Activated naive CD8-positive, alpha-beta T cell treated with anti-CD3 and anti-CD28 coated beads for 36 hours (primary cell): ENCODE measurements at places on chromosomes 2 and 18. TPM values are rescaled to one million over a fixed set of nuclear protein-coding genes. Genes with fewer than 3 reads are reported as not detected.

- no peak for DNase-seq
These were observed 2.3 kb downstream of the RBBP8 start for GRCh38 chr18:22935431-22935830.

DNA sequence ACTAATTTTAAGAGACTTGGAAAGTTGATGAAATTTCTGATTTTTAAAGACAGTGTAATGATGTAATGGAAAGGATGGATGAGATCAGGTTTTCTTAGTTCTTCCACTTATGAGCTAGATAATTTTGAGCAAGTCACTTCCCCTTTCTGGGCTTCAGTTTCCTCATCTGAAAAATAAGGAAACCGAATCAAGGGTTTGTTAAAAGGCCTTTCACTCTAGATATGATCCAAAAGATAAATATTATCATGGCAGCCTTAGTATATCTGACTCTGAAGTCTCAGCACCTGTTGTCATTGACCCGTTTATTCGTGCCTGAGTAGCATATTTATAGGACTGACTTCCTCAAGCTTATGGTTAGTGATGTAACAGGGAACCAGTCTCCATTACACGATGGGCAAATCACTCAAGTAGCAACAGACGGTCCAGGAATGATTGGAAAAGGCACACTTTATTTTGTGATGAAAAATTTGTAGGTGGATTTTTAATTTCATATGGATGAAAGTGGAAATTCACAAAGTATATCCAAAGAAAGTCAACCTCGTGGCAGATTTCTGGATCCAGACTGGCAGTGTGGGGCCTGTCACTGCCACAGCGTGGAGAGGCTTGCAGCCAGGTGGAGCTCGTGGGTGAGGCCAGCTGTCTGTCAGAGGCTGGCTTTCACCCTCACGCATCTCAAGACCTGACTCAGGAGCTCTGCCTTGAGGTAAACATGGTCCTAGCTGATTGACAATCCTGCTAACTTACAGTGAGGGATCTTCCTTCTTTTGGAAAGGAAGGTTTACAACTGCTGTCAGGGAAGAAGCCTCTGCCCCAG, 137.9 kb upstream of the CXCR4 start:
- no peak for DNase-seq

- DNase-seq = no peak
These were observed 10.6 kb downstream of the DNAJB2 start for GRCh38 chr2:219289537-219290361.

- no peak for DNase-seq
These were observed 48.1 kb downstream of the RNF152 start for GRCh38 chr18:61844726-61845125.

- no peak for DNase-seq
These were observed 108.7 kb downstream of the NCKAP5 start for GRCh38 chr2:133459590-133459989.

DNA sequence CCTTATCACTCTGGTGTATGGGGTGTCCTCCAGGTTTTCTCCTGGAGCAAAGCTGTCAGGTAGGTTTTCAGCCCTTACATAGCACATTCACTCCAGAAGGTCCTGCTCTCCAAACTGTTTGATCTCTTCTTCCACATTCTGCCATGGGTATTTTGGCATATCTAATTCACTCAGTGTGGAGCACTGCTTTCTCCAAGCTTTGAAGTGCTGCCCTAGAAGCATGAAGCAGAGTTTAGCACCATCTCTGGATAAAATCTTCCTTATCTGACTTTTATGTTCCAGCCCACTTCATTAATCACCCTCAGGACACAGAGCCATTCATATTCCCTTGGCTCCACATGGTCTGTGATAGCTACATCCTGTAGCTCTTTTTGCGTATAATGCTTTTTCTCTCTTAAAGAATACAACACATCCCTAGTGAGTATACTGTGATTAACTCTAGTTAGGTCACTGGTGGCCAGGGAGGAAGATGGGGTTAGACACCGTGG, 56.7 kb upstream of the ARHGAP28 start:
- DNase-seq = no peak

DNA sequence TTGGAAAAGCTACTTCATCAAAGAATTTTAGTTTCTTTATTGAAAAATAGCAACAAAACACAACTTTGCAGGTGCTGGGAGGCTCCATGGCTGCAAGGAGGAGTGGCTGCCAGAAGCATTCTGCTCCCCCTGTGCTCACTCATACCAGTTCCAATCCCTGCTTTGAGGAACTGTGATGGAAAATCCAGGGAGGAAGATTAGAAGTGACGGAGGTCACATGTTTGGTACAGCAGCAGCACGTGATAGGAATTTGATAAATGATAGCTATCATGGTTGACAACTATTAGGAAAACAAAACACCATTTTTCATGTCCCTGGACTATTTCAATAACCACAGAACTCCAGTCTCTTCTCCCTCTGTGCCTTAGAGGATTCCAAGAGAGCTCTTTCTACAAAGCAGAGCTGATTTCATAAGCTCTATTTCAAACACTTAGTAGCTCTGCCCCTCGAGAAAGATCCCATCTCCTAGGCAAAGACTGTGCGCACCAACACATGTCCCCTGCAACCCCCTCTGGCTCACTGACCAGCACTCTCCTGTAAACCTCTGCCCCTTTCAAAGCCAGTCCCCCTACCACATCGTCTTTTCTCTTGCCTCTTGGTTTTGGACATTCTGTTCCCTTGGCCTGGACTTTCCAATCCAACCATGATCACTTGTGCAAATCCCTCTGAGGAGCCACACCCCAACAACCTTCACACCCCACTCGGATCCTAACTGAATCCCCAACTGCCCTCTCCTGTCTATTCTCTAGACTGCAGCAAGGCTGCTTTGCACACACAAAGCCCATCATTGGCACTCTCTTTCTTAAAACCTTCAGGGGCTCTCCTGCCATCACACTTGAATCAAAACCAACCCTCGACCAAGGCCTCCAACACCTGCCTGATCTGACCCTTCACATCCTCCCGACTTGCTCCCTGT, 352.4 kb upstream of the PKDCC start:
- DNase-seq = no peak

- DNase-seq = no peak
These were observed 47.4 kb downstream of the ZBTB7C start for GRCh38 chr18:48361801-48362200.

DNA sequence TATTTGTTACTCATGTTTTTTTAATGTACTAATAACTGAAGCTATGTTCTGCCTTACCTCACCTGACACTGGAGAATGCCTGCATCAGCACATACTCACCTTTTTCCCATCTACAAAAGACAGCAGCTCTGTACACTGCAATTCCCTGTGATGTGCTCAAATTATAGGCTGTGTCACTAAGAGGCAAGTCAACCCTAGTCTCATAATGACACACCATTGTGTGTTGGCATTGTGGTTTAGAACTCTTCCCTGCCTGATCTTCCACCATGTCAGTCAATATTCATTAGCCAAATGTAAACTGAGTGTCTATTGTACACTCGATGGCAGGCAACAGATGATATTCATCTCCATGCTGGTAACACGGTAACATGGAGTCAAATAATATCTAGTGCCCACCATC, 332.1 kb upstream of the TCF4 start:
- no peak for DNase-seq

The GLB1L gene
- total RNA-seq = 1.6 TPM

The DIPK1C gene
- not detected for total RNA-seq

The NR4A2 gene
- total RNA-seq = 47.7 TPM

The RASGRP3 gene
- total RNA-seq = 5.8 TPM
